ENCODE measurements at places on chromosomes 2 and 18.

- DNase-seq = no peak
These were observed 821 bp upstream of the EPHA4 start for GRCh38 chr2:221572821-221573429.

GRCh38 chr2:2646433-2647051 lies 315.5 kb upstream of the MYT1L start:
- no peak for DNase-seq

GRCh38 chr18:28143725-28144124 lies 33.2 kb downstream of the CDH2 start:
- DNase-seq = no peak

DNA sequence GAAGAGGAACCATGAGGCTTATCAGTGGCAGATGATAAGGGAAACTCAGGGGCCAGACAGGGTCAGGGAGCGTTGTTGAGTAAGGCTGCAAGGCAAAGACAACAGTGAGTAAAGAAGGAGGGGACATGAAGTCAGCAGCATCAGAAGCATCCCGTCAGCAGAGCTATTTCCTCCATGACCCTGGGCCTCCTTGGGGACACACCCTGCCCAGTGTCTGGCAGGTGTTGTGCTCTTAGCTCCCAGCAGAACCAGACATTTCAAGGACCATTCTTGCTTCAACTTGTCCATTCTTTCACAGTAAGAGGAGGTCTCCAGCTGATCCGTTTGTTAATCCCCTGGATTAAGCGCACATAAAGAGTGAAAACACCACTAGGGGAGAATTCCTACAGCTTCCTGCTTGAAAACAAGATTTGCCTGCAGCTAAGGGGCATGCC lies 88.7 kb upstream of the MEIS1 start:
- DNase-seq = no peak

- no peak for DNase-seq
These were observed 27.9 kb upstream of the RNU4ATAC start for GRCh38 chr2:121502781-121503180.

GRCh38 chr18:54205959-54206358 lies 18.5 kb downstream of the MBD2 start:
- DNase-seq = no peak
